ENCODE measurements at places on chromosomes 16 and 17.

DNA sequence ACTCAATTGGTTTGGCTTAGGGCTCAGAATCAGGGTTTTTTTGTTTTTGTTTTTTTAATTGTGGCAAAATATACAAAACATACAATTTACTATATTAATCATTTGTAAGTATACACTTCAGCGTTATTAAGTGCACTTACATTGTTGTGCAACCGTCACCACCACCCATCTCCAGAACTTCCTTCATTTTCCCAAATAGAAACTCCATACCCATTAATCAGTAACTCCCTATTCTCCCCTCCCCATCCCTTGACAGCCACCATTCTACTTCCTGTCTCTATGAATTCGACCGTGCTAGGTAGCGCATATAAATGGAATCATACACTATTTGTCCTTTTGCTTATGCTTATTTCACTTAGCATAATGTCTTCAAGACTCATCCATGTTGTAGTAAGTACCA, 45.2 kb upstream of the DHX40 start:
- DNase-seq: no peak
- no peaks in the 10 kb centered on the region for H3K36me3 ChIP-seq
- H3K4me3 ChIP-seq: no peak overlapping the region

- no peak overlapping the region for H3K4me3 ChIP-seq
- H3K4me1 ChIP-seq: no peaks in the 10 kb centered on the region
- H3K36me3 ChIP-seq: no peaks in the 10 kb centered on the region
- no peaks in the 10 kb centered on the region for H3K27me3 ChIP-seq
Measured at GRCh38 chr17:37671028-37671823, 28.0 kb upstream of the DDX52 start.

GRCh38 chr16:70428178-70428998, 10.5 kb downstream of the ST3GAL2 start:
- no peaks in the 10 kb centered on the region for H3K27me3 ChIP-seq
- peak; percentile 94 for DNase-seq
- H3K36me3 ChIP-seq: no peaks in the 10 kb centered on the region
- peak overlapping the region; percentile 70 for H3K27ac ChIP-seq

DNA sequence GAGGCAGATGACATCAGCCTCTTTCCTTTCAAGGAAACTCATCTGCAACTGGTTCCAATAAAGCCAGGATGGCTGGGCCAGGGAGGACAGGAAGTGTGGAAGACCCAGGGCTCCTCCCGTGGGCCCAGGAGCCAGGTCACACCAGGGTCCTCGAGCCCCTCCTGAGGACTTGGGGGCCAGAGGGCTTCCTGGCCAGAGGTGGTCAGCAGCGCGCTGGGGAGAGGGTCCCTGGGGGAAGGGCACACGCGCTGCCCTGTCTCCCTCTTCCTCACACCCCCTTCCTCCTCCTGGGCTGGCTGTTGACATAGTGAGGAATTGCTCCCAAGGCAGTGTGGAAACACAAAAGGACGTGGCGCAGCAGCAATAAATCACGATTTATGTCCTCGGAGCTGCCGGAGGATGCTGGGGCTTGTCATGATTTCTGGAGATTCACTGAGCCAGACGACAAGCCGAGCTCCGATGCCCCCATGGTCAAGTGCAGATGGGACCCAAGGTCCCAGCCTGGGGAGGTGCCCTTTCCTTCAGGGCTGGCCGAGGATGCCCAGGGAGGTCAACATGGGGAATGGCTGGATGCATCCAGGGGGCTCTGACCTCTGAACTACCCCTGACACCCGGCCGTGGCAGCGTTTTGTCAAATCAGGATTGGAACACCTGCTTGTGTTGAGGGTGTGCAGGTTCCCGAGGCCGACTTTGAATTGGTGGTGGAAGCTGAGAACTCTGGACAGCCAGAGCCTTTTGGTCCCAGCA, 152.6 kb downstream of the IRF8 start:
- no peak overlapping the region for H3K27ac ChIP-seq
- H3K27me3 ChIP-seq: no peaks in the 10 kb centered on the region
- peaks cover 11% of the 10 kb centered on the region for H3K4me1 ChIP-seq
- H3K4me3 ChIP-seq: peak overlapping the region; percentile 15
- no peak for DNase-seq

GRCh38 chr16:24151482-24151939, 104.6 kb upstream of the CACNG3 start:
- no peaks in the 10 kb centered on the region for H3K4me1 ChIP-seq
- H3K4me3 ChIP-seq: no peak overlapping the region
- H3K36me3 ChIP-seq: no peaks in the 10 kb centered on the region
- DNase-seq: no peak
- H3K27me3 ChIP-seq: no peaks in the 10 kb centered on the region

DNA sequence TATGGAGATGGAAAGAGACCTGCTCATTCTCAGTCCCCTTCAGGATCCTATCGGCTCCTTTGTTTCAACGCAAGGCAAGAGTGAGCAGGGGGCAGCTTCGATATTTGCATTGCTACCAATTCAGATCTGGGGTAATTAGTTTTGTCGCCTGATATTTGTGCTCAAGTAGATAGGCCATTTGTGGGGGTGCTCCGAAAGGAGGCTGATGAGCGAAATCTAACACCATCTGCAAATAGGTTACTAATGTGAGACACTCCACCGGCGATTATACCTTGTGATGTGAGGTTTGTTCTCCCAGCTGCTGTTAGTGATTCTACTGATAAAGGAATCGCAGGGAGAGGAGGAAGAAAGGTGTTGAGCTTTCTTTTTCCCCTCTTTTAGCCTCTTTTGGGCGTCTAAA, 31.5 kb downstream of the WSCD1 start:
- H3K4me3 ChIP-seq: no peak overlapping the region
- H3K4me1 ChIP-seq: no peaks in the 10 kb centered on the region
- H3K27ac ChIP-seq: no peak overlapping the region
- H3K36me3 ChIP-seq: no peaks in the 10 kb centered on the region
- DNase-seq: no peak

- H3K27ac ChIP-seq: no peak overlapping the region
- H3K36me3 ChIP-seq: no peaks in the 10 kb centered on the region
- no peak overlapping the region for H3K4me3 ChIP-seq
Measured at GRCh38 chr17:81313776-81314397, 18.8 kb upstream of the SLC38A10 start.

DNA sequence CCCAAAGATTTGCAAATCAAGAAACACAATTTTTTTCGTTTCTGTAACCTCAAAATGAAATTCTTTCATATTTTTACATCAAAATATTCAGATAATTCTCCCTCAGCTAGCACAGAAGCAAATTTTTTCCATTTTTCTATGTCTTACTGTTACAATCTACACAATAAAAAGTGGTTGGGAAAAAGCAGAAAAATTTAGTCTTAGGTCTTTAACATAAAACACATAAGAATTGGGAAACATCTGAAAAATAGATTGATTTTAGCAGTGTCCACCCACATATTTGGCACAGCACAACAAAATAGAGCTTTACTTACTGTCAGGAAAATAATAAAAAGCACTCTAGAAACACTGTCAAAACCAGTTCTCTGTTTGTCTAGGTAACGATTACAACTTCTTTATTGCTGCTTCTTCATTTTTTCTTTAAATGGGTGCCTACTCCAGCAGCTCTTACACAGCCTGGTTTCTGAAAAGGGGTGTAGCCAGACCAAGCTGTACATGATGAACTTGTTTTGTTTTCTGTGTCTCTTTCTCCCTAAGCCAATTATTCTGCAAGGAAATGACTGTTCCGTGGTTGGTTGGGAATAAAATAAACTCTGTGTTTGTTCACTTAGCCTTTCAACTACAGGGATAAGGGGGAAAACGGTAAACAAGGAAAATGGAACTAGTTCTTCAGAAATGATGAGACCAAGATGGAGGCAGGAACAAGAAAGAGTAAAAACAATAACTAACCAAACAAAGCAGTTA, at the start of gene ABCA6:
TSS of gene ABCA6 (minus strand) at position 465 of the 744 bp plus-strand sequence. CDS start 1,192 bp downstream, outside the sequence.
- no peaks in the 10 kb centered on the region for H3K27me3 ChIP-seq
- H3K4me3 ChIP-seq: peak within 1 kb of the TSS; percentile 18
- peak within 1 kb of the TSS; percentile 73 for H3K27ac ChIP-seq
- H3K4me1 ChIP-seq: no peaks in the 10 kb centered on the region
- DNase-seq: no peak

DNA sequence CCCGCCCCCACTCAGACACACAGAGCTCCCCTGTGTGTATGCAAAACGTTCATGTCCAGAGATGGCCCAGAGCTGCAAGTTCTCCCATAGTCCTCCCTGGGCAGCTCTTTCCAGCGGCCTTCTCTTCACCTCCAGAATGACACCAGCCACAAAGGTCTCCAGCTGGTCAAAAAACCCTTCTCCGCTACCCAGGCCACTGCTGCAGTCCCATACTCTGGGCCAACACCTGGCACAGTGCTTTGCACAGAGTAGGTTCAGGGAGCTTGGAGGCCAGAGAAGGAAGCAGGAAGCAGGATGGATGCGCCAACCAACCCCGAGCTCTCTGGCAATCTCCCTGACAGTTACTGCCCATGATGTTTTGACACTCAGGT, 1.1 kb upstream of the STAT5B start:
- H3K36me3 ChIP-seq: no peaks in the 10 kb centered on the region
- no peak for DNase-seq
- H3K27me3 ChIP-seq: no peaks in the 10 kb centered on the region
- H3K4me3 ChIP-seq: peak overlapping the region; percentile 65

- no peaks in the 10 kb centered on the region for H3K4me1 ChIP-seq
- no peak for DNase-seq
- H3K36me3 ChIP-seq: no peaks in the 10 kb centered on the region
- no peak overlapping the region for H3K4me3 ChIP-seq
Measured at GRCh38 chr16:83115491-83116232, 488.9 kb downstream of the CDH13 start.

DNA sequence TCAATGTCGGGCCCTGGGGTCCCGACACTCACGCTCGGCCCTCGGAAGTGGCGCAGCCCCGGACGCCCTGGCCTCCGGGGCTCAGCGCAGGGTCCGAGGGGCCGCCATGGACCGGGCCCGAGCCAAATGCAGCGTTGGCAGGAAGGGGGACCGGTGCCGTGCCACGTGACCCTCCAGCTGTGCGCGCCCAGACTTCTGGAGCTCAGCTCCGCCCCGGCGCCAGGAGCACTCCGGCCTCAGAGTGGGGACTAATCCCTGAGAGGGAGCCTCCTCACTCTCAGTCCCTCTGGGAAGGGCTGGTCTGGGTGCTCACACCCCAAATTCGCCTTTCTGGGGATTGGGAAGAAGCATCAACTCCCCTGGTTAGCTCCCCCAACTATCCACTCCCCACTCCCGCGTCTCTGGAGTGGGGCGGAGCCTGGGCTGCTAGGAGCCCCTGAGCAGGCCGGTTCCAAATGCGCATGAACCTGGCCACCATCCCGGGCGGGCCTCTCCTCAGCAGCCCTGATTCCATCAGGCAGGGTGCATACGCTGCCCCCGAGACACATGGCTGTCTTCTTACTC, at the start of gene B3GNT9:
TSS of gene B3GNT9 (minus strand) at position 166 of the 564 bp plus-strand sequence. CDS start 513 bp downstream, outside the sequence.
- H3K4me1 ChIP-seq: no peaks in the 10 kb centered on the region
- peak; percentile 91 for DNase-seq
- peak within 1 kb of the TSS; percentile 77 for H3K4me3 ChIP-seq
- H3K36me3 ChIP-seq: peaks cover 12% of the 10 kb centered on the region
- H3K27ac ChIP-seq: peak within 1 kb of the TSS; percentile 81

GRCh38 chr17:75319904-75320691, 30.9 kb upstream of the SLC25A19 start:
- DNase-seq: no peak
- H3K4me1 ChIP-seq: no peaks in the 10 kb centered on the region
- H3K27ac ChIP-seq: peak overlapping the region; percentile 12
- peaks cover 56% of the 10 kb centered on the region for H3K36me3 ChIP-seq

DNA sequence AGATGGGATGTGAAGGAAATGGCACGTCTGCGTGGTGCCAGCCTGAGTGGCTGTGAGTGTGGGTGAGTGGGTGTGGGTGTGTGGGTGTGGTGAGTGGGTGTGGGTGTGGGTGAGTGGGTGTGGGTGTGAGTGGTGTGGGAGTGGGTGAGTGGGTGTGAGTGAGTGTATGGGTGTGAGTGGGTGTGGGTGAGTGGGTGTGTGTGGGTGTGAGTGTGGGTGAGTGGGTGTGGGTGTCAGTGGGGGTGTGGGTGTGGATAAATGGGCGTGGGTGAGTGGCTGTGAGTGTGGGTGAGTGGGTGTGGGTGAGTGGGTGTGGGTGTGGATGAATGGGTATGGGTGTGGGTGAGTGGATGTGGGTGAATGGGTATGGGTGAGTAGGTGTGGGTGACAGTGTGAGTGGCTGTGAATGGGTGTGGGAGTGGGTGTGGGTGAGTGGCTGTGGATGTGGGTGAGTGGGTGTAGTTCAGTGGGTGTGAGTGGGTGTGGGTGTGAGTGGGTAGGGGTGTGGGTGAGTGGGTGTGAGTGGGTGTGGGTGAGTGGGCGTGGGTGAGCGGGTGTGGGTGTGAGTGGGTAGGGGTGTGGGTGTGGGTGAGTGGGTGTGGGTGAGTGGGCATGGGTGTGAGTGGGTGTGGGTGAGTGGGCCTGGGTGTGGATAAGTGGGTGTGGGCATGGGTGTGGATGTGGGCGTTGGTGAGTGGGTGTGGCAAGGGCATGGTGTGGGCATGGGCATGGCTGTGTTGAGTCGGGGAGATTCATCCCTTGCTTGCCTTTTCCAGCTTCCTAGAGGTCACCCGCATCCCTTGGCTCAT, 80.8 kb downstream of the ZDHHC7 start:
- no peaks in the 10 kb centered on the region for H3K36me3 ChIP-seq
- no peak overlapping the region for H3K27ac ChIP-seq
- no peak overlapping the region for H3K4me3 ChIP-seq
- H3K27me3 ChIP-seq: no peaks in the 10 kb centered on the region

- H3K27ac ChIP-seq: peak overlapping the region; percentile 69
- H3K4me1 ChIP-seq: peaks cover 14% of the 10 kb centered on the region
- H3K27me3 ChIP-seq: no peaks in the 10 kb centered on the region
Measured at GRCh38 chr16:73172241-73172972, 124.5 kb upstream of the ZFHX3 start.

DNA sequence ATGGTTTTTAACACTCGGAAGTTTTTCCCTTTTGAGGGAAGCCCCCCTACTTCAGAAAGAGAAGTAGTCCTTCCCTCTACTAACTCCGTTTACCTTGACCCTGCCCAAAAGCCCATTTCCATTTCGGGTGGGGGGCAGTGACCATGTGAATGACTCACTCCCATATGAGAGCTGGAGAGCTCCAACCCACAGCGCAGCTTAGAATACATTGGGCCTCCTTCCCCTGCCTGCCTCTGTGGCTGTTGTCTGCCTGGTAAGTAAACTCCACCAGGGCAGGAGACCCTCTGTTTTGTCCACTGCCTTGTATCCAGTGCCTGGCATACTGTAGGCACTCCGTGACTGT, 985 bp downstream of the SGSM2 start:
- H3K27ac ChIP-seq: peak overlapping the region; percentile 94
- H3K36me3 ChIP-seq: peaks cover 28% of the 10 kb centered on the region
- no peaks in the 10 kb centered on the region for H3K4me1 ChIP-seq

DNA sequence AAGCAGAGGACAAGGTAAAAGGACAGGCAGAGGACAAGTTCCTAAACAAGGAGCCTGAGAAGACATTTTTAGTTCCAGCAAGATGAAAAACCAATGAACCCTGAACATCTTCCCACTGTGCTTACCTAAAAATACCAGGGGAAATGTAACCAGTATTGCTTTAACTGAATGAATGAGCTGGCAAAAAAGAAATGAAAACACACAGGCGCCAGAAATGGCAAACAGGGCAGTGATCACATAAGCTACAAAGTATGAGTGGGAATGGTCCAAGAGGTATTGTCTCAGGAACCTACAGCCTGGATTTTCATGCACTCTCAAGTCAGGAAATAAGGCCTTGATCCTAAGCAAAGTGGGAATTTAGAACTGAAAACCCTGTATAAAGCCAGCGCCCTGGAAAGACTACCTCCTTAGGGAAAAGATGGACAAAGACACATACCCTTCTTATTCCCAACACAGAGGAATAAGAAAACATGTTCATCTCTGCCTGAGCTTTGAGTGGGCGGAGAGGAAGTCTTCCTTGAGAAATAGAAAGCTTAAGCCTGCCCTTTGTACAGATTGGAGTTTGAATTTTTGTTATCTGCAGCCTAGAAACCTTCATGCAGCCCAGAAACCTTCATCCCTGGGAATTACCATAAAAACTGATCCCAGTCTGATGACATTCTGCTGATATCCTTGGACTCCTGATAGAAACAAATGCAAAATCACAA, 2.1 kb downstream of the CMTM2 start:
- H3K4me3 ChIP-seq: no peak overlapping the region
- H3K36me3 ChIP-seq: no peaks in the 10 kb centered on the region
- peaks cover 12% of the 10 kb centered on the region for H3K4me1 ChIP-seq
- DNase-seq: no peak
